ENCODE measurements at places on chromosomes 1 and 21.
A peak's percentile ranks its signal among the peaks of the same experiment; 100 is the strongest.

DNA sequence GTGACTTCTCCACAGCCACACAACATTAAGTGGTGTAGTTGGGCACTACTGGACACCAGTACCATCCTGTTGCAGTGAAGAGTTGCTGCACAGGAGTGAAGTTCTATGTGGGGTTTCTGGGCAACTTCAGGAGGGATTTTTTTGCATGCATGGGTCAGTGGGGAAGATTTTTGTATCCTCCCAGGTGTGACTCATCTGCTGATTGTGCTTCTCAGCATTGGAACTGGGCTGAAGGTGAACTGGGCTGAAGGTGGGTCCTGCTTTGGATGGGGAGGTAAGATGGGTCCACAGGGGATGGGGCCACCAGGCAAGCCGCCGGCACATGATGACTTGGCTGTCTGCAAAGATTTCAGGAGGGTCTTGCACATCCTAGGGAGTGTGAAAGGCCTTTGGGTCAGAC, 2.6 kb downstream of the SERINC2 start:
- DNase-seq, result no peak

- no peak for DNase-seq
Measured at GRCh38 chr1:181174861-181175260, 86.4 kb downstream of the IER5 start.

DNA sequence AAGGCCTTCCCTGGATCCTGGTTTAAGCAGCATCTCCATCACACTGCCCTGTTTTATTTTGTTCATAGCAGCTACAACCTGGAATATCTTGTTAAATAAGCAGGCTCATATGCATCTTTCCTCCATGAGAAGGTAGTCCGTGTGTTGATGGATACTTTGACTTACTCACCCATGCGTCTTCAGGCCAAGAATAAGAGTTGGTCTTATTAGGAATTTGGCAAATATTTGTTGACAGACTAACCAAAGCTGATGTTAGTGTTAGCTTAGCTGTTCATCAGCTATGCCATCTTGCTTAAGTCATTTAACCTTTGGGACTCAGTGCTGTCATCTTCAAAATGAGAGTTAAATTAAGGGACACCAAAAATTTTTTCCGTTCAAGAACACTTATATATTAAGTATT, 59.2 kb downstream of the SASS6 start:
- no peak for DNase-seq

- no peak for DNase-seq
Measured at GRCh38 chr1:214076708-214077065, 88.9 kb downstream of the PROX1 start.

- DNase-seq, result no peak
Measured at GRCh38 chr1:64543831-64544230, 73.9 kb downstream of the CACHD1 start.

GRCh38 chr1:161013488-161014230, 7.3 kb downstream of the F11R start:
- peak; percentile 65 for DNase-seq

DNA sequence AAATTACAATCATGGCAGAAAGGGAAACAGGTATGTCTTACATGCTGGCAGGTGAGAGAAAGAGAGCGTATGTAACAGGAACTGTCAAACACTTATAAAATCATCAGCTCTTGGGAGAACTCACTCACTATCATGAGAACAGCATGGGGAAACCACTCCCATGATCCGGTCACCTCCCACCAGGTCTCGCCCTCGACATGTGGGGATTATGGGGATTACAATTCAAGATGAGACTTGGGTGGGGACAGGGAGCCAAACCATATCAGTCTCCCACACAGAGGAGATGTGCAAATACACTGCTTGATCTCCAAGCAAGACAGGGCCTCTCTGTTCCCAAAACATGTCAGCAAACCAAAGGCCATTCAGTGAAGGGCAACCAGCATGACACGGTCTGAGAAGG, 27.4 kb downstream of the LMX1A start:
- DNase-seq, result no peak

- no peak for DNase-seq
Measured at GRCh38 chr1:190159146-190159545, 318.5 kb downstream of the BRINP3 start.

GRCh38 chr1:47190857-47191256, 1.0 kb upstream of the PDZK1IP1 start:
- DNase-seq, result no peak

DNA sequence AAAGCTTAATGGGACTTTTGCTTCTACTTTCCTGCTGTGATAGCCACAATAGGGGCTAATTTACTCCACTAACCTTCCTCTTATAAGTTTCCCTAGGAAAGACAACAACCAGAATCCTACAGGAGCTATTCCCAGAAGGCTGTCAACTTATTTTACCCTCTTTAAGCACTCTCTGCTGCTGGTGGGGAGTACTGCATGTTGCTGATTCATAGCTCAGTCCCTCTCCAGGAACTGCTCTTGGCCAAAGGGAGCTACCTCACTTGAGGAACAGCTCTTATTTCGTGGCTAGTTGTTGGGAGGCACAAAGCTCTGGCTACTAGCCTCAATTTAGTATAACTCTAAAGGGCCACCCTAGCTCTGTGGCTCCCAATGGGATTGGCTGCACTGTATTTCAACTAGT, 37.2 kb downstream of the ADSS2 start:
- no peak for DNase-seq

GRCh38 chr1:44811234-44811633, 2.9 kb downstream of the BTBD19 start:
- no peak for DNase-seq

DNA sequence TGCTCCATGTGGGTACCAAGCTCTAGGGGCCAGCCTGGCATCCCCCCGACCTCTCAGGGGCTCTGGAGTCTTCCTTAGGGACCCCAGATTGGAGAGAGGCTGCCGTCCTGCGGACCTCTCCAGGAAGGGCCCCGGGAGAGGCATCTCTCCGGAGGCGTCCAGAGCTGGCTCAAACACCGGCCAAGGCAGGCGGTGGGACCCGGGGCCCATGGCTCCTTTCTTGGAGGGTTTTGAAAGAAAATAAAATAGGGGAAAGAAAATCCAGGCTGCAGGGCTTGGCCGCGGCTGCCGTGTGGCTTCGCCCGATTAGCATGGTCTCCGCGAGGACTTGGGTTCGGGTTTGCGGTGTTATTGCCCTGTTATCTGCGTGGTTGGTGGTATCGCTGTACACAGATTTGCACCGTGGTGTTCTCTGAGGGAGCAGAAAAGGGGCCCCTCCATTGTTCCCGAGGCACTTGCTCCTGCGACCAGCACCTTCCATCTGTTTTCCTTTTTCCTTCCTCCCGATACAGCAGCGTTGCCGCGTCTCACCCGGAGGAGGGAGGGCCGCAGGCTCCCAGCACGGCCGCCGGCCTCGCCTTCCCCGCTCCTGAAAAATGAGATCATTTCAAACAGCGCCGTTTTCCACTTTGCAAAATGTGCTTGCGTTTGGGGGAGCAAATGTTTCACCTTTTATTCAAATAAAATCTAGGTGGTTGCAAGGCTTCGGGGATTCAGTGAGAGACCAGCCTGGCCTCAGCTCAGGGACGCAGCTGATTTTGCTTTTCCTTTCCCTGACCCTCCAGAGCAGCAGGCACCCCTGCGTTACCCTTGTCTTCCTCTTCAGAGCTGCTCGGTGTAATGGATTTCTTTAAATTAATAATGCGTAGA, 86.3 kb downstream of the PRDM16 start:
- no peak for DNase-seq

DNA sequence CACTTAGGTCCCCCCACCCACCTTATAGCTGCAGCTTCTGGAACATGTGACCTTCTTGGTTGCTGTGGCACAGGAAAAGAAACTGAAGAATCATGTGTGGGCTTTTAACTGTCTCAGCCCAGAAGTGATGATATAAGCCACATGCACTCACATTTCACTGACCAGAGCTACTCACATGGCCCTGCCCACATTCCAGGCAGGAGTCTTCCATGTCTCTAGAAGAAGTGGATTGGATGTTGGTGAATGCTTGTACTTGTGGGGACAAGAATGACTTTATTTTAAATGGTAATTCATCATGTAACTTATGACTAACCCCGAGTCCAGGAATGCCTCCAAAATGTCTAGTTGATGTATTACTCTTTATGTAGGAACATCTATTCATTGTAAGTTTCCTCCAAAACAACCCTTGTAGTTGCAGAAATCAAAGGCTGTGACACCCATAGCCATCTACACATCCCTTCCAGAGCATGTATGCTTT, 15.8 kb upstream of the CAMK1G start:
- no peak for DNase-seq
